ENCODE measurements at places on chromosomes 3 and 15. TPM values are rescaled to one million over a fixed set of nuclear protein-coding genes. Genes with fewer than 3 reads are reported as not detected.

DNA sequence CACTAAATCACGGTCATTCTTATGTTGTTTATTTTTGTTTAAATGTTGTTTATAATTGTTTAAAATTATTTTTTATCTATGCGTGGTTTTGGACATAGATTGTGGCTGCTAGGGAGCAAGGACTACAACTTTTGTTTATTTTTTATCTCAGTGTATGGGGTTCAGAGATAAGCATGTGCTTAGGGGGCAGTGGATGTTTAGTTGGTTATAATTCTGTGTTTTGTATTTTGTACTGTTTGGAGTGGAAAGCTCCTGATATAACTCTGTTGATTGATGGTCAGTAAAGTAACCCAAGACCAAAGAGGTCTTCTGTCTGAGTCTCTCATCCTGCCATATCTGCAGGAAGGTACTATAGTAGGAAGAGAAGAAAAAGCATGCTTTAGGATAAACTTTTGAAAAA is 36.5 kb upstream of the NPHP3 start:
- DNase-seq = no peak
- H3K4me1 ChIP-seq = no peaks in the 10 kb centered on the region
- no peak overlapping the region for H3K4me3 ChIP-seq
- H3K27ac ChIP-seq = no peak overlapping the region

DNA sequence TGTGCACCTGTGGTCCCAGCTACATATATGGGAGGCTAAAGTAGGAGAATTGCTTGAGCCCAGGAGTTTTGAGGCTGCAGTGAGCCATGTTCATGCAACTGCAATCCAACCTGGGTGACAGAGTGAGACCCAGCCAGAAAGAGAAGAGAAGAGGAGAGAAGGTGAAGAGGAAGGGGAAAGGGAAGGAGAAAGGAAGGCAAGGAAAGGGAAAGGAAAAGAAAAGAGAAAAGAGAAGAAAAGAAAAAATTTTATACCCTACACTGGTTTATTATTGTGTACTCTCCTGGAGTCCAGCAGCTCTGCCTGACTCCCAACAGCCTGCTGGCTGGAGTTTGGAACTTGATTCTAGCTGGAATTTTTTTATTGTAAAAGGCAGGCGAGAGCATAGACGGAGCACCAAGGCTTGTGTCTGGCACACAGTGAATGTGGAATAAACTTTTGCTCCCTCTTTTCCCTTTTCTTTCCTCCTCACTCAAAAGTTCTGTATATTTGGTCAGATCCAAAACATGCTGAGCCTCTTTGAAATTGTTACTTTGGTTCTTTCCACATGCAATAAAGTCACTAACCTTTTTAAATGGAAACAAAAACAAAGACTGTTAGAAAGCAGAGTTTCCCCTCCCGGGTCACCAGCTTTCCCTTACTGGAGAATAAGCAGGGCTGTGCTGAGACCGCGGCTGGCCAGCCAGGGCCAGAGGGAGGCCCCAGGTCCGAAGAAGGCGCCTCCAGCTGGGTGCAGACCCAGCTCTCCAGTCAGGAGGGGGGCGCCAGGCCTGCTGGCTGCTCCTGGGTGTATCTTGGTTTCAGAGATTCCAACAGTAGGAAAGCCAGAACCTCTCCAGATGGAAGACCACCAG is 9.9 kb downstream of the THSD4 start:
- no peaks in the 10 kb centered on the region for H3K36me3 ChIP-seq
- H3K4me1 ChIP-seq = peaks cover 15% of the 10 kb centered on the region
- H3K4me3 ChIP-seq = no peak overlapping the region
- no peak overlapping the region for H3K27ac ChIP-seq
- H3K27me3 ChIP-seq = no peaks in the 10 kb centered on the region

DNA sequence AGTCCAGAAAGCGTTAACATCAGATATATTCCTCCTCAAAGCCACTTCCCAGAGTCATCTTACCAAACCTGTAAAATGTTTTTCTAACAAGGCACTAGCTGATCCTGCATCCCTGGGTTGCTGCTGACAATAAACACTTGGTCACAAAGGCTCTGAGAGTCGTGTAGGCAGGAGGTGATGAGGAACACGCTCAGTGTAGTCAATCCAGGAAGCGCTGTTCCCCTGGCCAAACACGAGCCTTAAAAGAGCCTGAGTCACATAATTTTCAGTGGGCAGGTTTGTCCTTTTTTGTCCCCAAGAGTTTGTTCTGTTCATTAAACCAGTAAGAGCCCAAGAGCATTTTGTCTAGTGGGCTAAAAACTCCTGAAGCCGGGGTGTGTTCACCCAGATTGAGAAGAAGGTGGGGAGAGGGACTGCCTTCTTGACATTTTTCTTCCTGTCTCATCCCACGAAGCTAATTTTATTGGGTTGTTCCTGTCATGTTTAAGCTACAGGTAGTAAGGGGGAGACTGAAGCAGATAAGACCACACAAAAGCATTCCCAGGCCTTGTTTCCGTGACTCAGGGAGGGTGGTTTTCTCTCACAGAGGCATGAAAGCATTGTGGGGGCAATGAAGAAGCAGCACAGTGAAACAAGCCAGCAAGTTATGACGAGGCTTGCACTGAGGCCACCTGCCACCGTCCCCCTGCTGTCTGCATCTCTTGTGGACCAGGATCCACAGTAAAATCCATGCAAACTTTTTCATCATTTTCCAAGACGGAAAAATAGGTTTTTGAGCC is 73.7 kb downstream of the FOXB1 start:
- H3K4me1 ChIP-seq = no peaks in the 10 kb centered on the region
- no peak overlapping the region for H3K4me3 ChIP-seq
- no peaks in the 10 kb centered on the region for H3K27me3 ChIP-seq
- H3K27ac ChIP-seq = no peak overlapping the region
- no peak for DNase-seq
- H3K36me3 ChIP-seq = no peaks in the 10 kb centered on the region

GRCh38 chr15:68295014-68295805 is 17.7 kb downstream of the FEM1B start:
- peaks cover 67% of the 10 kb centered on the region for H3K4me1 ChIP-seq
- no peak for DNase-seq
- no peak overlapping the region for H3K27ac ChIP-seq
- no peaks in the 10 kb centered on the region for H3K27me3 ChIP-seq
- H3K36me3 ChIP-seq = peaks cover 34% of the 10 kb centered on the region

DNA sequence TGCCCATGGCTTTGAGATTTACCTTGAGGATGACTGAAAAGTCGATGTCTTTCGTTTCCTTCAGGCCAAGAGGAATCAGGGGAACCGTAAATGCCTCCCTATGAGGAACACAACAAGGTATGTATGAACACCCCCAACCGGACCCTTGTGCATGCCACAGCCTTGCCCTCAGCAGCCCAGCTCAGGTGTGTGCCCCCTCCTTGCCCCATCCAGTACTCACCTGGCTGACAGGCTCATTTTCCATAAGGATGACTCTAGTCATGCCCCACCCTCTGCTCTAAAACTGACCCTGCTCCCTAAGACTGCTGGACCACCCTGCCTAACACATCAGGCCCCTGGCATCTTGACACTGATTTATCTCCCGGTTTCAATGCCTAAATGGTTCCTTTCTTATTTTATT is 270.0 kb downstream of the GOLGA6L6 start:
- H3K4me1 ChIP-seq = no peaks in the 10 kb centered on the region
- H3K27me3 ChIP-seq = no peaks in the 10 kb centered on the region
- H3K27ac ChIP-seq = no peak overlapping the region

DNA sequence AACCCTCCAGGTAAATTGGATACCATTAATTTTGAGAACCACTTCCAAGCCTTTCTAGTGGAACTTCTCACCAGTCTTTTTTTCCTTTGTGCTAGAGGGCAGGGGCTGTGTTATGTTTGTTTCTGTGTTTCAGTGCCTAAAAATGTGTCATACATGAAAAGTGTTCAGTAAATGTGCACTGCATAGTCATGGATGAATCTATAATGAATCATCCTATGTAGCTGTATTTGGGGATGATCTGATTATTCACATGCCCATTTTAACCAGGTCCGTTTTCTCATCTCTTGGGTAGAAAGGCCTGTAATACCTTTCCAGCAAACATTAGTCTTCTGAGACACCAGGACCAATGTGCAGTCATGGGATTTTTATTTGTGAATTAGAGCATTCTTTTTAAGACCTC is 583.0 kb upstream of the GOLIM4 start:
- H3K4me1 ChIP-seq = no peaks in the 10 kb centered on the region
- no peak overlapping the region for H3K27ac ChIP-seq
- no peak for DNase-seq
- no peaks in the 10 kb centered on the region for H3K36me3 ChIP-seq
- H3K27me3 ChIP-seq = no peaks in the 10 kb centered on the region
- H3K4me3 ChIP-seq = no peak overlapping the region

DNA sequence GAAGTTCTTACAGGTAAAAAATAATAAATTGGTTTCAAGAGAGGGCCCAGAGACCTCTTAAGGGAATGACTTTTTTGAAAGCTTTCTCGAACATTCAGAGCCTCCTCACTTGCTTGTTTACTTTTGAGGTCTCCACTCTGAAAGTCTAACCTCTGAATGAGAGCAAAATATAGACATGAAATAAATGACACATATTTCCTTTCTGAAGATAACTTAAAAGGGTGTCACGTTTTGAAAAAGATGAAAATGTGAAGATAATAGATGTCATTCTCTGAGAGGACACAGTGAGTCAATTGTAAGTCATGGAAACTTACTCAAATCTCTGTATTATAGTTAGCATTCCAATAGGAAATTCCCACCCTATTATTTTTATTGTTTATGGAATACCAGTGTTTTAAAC is 44.6 kb downstream of the HACD2 start:
- peaks cover 5% of the 10 kb centered on the region for H3K36me3 ChIP-seq
- no peaks in the 10 kb centered on the region for H3K4me1 ChIP-seq
- no peaks in the 10 kb centered on the region for H3K27me3 ChIP-seq
- no peak overlapping the region for H3K27ac ChIP-seq

DNA sequence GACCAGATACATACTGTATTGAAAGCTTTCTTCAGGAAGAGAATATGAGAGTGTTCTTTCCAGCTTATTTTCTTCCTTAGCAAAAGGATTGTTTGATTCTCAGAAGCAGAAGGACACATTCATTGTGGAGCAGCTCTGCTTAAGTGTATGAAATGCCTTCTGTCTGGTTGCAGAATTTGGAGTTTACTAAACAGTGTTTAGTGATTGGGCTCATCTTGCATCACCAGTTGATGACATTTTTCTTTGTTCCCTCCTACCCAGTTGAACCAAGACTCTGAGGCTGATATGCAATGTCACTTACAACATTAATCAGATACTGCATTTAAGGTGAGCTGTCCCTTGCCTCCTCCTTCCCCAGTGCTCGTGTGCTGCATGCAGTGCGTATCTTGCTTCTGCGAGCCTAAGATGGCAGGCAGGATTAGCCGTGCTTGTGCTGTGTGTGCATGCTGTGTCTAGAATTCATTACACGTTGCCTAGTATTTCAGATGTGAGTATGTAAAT is 18.4 kb downstream of the ZBTB38 start:
- no peak overlapping the region for H3K27ac ChIP-seq
- H3K27me3 ChIP-seq = no peaks in the 10 kb centered on the region
- DNase-seq = no peak
- no peaks in the 10 kb centered on the region for H3K36me3 ChIP-seq
- peak overlapping the region; percentile 48 for H3K4me3 ChIP-seq

DNA sequence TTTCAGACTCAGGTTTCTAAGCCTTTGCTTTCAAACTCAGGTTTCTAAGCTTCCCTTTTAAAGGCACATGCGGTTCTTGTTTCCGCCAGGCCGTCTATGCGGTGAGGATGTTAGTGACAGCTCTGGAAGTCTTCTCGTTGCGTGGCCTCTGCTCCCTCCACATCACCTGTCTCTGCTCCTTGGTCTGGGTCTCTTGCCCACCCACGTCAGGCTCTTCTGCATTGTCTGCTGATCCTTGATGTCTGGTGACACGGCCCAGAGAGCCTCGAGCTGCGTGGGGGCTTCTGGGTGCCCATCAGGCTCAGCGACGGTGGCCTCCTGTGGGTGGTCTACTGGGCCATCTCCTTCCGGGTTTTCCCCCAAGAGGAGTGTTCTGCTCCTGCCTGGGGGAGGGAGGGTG is 30.5 kb downstream of the KLF13 start:
- peaks cover 81% of the 10 kb centered on the region for H3K4me1 ChIP-seq
- H3K4me3 ChIP-seq = no peak overlapping the region
- peak overlapping the region; percentile 23 for H3K27ac ChIP-seq
- H3K27me3 ChIP-seq = no peaks in the 10 kb centered on the region
- H3K36me3 ChIP-seq = no peaks in the 10 kb centered on the region
- no peak for DNase-seq

- no peaks in the 10 kb centered on the region for H3K27me3 ChIP-seq
- no peak for DNase-seq
- no peaks in the 10 kb centered on the region for H3K4me1 ChIP-seq
- H3K4me3 ChIP-seq = no peak overlapping the region
- H3K27ac ChIP-seq = no peak overlapping the region
- no peaks in the 10 kb centered on the region for H3K36me3 ChIP-seq
Measured at GRCh38 chr15:98312913-98313312, 335.4 kb upstream of the IGF1R start.

CCNB2 gene
- 65.2 TPM for total RNA-seq

DNA sequence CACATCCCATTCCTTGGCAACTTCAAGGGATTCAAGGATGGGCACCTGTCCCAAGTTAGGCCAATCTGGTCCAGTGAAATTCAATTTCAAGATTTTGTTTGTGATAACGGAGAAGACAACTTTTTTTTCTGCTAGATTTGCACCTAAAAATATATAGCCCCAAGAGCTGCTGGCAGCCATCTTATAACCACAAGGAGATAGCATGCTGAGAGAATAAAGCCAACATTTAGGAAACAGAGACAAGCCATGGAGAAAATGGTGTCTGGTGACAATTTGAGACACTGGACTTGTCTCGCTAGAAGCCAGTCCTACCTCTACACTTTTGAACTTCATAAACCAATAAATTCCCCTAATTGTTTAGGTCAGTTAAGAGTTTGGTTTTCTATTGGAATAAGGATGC is 5.4 kb downstream of the PARL start:
- H3K36me3 ChIP-seq = no peaks in the 10 kb centered on the region
- no peak overlapping the region for H3K27ac ChIP-seq
- H3K4me1 ChIP-seq = peaks cover 17% of the 10 kb centered on the region

CERS3 gene
- total RNA-seq = not detected

- H3K27ac ChIP-seq = peak overlapping the region; percentile 89
- no peaks in the 10 kb centered on the region for H3K36me3 ChIP-seq
- no peak overlapping the region for H3K4me3 ChIP-seq
- H3K4me1 ChIP-seq = peaks cover 95% of the 10 kb centered on the region
- DNase-seq = peak; percentile 49
- H3K27me3 ChIP-seq = no peaks in the 10 kb centered on the region
Measured at GRCh38 chr15:63896336-63897115, 62.8 kb upstream of the HERC1 start.

GDPGP1 gene
- 11.2 TPM for total RNA-seq

TRIM42 gene
- not detected for total RNA-seq

- H3K4me3 ChIP-seq = no peak overlapping the region
- H3K36me3 ChIP-seq = no peaks in the 10 kb centered on the region
- no peak overlapping the region for H3K27ac ChIP-seq
- DNase-seq = no peak
Measured at GRCh38 chr3:113287111-113287802, 75.9 kb downstream of the BOC start.

GRCh38 chr15:60787837-60788691 is 309.1 kb upstream of the ICE2 start:
- H3K27ac ChIP-seq = no peak overlapping the region
- no peak overlapping the region for H3K4me3 ChIP-seq
- H3K4me1 ChIP-seq = no peaks in the 10 kb centered on the region
